LHCN-M2 (cell line): ENCODE measurements at places on chromosomes 11 and 22. TPM values are rescaled to one million over a fixed set of nuclear protein-coding genes. Genes with fewer than 3 reads are reported as not detected.

TRIM64C gene
- total RNA-seq, result not detected in 2 replicates

SCARF2 gene
- total RNA-seq, result 13.3 and 18.0 TPM in 2 replicates

CTSW gene
- 0.40 TPM in 1 of 2 replicates, not detected in the other for total RNA-seq

CENPM gene
- 47.1 and 56.0 TPM in 2 replicates for total RNA-seq

APOL4 gene
- 0.17 TPM in 1 of 2 replicates, not detected in the other for total RNA-seq

TMEM80 gene
- total RNA-seq, result 26.2 and 30.3 TPM in 2 replicates

VWA5A gene
- 6.0 and 9.7 TPM in 2 replicates for total RNA-seq

NRGN gene
- total RNA-seq, result 2.4 and 3.8 TPM in 2 replicates

GALNT18 gene
- 4.0 and 5.1 TPM in 2 replicates for total RNA-seq

FGF3 gene
- total RNA-seq, result not detected in 2 replicates

MUC5B gene
- total RNA-seq, result not detected in 2 replicates

YDJC gene
- total RNA-seq, result 39.6 and 49.2 TPM in 2 replicates

DNA sequence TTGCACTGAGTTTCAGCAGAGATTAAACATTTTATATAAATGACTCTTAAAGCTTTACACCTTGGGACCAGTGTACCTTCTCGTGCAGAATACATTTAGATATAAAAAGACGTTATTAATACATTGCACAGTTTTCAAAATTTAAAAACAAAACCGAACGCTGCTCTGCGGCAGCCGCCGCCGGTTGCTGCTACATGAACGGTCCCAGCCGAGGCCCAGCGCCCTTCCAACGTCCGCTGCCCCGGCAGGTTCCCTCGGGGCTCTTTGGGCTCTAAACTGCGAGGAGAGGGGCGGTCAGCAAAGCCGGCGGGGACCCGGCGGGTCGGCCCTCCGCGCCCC is 2.0 kb downstream of the CDKN1C start:
- no peak for DNase-seq

DNA sequence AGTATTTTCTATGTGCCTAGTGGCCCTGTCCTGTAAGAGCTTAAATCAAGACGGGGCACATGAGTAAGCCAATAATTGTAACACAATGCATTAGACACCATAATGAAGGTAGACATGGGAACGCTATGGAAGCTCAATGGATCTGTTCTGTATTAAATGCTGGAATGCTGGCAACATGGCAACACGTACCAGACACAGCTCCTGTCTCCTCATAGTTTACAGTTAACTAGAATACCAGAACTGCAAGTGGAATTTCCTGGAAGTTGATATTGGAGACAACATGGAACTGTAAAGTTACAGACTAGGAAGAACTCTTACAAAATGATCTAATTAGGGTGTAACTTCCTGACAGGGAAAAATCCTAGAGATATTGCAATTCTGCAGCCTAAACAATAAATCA is 12.4 kb downstream of the P4HA3 start:
- no peak for DNase-seq

DNA sequence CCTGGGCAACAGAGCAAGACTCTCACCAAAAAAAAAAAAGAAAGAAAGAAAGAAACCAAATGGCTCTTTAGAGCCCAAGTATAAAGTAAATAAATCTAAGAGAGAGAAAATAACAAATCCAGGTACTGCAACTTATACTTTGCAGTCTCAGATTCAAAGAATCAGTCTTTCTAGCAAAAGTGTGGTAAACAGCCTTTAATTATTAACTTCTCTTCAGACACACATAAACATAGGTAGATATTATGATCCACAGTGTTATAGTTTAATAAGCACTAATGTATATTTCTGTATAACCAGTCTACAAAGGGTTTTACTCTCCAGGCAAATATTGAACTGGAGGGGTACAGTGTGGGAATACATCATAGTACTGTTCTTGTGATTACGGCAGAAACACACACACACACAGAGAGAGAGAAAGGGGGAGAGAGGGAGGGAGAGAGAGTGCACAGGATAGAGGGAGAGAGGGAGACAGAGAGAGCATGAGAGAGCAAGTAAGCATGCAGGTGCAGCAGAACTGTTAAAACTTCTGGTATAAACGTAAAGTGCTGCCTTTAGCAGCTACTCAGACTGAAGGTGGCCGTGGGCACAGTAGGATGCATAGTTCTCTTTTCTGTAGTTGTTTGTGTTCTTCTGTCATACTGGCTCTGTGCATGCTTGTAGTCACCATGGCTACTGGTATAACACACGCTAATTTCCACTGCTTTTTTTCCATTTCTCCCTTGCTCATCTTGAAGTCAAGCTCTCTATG is 32.3 kb downstream of the MTMR2 start:
- no peak for DNase-seq

DNA sequence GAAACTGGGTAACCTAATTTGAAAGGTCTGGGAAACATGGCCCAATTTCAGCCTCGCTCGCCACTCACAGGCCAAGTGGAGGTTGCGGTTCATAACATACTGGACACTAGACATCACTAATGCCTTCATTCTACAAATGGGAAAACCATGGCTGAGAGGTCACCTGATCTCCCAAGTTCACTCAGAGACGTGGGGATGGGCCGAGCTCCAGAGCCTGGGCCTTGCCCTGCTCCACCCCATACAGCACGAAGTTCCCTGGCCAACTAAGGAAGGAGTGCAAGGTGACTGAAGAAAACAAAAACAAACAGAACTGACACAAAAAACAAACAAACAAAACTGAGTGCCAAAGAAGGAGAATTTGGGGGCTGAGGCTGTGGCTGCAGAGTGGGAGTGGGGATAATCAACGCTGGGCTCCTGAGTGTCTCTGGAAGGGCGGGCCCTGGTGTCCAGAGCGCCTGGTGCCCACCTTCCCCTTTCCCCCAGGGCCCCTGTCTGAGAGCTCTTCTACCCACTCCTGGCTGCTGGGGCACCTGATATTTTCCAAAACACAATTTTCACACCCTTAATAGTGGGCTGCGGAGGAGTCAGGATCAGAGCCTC is 46.5 kb upstream of the ADA2 start:
- no peak for DNase-seq

DNA sequence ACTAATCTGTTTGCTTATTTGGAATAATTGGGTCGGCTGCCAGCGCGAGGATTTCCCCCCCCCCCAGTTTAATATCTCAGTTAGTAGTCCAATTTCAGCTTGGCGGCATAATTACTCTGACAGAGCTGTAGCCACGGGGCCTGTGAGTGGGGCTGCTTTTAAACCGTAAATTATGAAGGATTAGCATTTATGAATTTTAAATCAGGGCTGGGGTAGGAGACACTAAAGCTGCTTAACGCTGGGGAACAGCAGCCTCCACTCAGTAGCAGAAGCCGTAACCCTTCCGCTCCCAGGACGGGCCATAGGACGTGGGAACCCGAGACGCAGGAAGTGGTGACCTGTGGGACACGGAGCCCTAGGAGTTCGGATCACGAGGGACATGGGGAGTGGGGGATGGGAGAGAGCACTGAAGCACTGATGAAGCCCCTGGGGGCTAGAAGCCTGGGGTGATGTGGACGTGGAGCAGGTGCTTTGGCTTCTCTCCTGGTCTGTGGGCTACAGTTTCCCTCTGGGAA is 66.2 kb upstream of the LMO1 start:
- no peak for DNase-seq

- no peak for DNase-seq
These were observed 130.9 kb upstream of the MPPED2 start for GRCh38 chr11:30717009-30717408.

DNA sequence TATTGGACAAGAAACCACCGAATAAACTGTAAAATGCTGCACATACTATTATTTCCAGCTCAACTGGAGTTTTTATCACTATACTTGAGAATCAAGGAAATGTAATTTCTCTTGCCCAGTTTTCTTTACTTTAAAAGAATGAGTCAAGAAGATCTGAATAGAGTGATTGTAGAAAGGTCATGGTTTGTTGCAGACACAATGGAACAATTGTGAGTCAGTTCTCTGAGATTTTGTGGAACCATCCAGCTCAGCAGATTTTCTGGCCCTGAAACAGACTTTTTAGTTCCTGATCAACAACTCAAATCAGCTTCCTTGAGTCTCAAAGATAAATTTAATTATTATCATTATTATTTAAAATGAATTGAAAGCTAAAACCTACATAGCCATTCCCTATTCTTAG is 1.3 kb downstream of the TCN1 start:
- DNase-seq, result no peak

- peak; percentile 97 for DNase-seq
These were observed 12.6 kb upstream of the COX8A start for GRCh38 chr11:63961608-63962412.

DNA sequence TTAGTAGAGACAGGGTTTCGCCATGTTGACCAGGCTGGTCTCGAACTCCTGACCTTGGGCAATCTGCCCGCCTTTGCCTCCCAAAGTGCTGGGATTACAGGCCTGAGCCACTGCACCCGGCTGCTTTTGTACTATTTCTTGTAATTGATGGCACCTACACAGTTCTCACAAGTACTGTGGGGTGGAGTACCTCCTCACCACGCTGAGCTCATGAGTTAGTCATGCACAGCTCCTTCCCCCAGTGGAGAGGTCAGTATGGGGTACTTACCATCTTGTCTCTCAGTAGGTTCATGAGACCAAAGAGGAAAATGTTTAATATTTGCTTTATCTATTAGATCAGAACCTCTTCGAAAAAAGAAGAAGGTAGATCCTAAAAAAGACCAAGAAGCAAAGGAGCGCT is 2.1 kb downstream of the MRPL40 start:
- no peak for DNase-seq

- no peak for DNase-seq
These were observed 380.5 kb downstream of the SHANK2 start for GRCh38 chr11:70871881-70872280.

DNA sequence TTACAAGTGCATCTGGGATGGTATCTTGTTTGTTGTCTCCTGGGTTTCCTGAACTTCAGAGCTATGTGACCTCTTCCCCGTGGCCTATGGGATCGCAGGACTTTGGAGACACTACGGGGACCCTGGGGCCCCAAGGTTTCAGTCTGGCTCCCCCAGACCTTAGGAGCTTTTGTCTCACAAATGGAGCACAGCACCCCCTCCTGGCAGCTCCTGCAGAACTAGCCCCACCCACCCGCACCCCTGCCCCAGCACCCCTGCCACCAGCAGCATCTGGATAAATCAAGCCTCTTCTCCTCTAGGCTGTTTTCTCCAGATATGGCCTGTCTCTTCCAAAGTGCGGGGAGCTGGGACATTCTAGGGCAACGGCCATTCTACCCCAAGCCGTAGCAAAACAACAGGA is 10.4 kb downstream of the RCOR2 start:
- peak; percentile 15 for DNase-seq

DNA sequence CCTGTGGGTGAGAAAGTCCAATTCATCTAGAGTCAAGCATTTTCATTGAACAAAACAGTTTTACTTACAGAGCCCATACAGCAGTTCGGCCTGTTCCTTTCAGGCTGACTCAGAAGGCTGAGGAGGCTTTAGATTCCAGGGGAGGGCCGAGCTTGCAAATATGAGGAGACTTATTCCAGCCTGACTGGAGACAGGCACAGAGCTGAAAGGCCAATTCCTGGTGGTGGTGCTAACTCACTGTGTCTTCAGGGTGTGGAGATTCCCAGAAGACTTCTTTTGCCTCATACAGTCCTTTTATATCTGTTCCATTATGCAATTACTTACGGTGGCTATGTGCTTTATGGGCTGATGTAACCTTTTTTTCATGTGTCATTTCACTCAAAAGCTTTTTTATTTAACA is at the start of gene OR51E2:
OR51E2 (minus strand) TSS at position 269 of the 400 bp plus-strand sequence. CDS start 15,142 bp downstream, outside the sequence.
- DNase-seq, result peak; percentile 15

GRCh38 chr11:122765487-122766131 is 72.7 kb upstream of the CRTAM start:
- DNase-seq, result no peak

DNA sequence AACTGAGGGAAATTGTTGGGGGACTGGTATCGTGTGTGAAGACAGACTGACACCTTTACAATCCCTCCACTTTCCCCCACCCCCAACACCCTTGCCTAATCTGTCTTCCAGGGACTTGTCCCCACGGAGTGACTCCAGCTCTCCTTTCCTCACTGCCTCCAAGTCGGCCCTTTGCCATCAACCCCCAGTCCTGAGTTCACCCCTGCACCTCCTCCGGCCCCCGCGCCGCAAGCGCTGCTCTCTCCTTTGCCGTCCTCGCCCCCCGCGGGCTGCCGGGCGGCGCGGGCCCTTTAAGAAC is 183 bp upstream of the ABCG4 start:
- DNase-seq, result no peak

GRCh38 chr11:2411446-2412305 is 11.1 kb downstream of the TSSC4 start:
- no peak for DNase-seq

- no peak for DNase-seq
These were observed 72.8 kb downstream of the ARL14EP start for GRCh38 chr11:30395751-30396150.

- DNase-seq, result no peak
These were observed 40.1 kb downstream of the TP53I11 start for GRCh38 chr11:44910591-44910990.

GRCh38 chr11:34252015-34252414 is 105.8 kb downstream of the ABTB2 start:
- no peak for DNase-seq
